Osteoblast (primary cell): ENCODE measurements at places on chromosomes 16 and 17. TPM values are rescaled to one million over a fixed set of nuclear protein-coding genes. Genes with fewer than 3 reads are reported as not detected.

DNA sequence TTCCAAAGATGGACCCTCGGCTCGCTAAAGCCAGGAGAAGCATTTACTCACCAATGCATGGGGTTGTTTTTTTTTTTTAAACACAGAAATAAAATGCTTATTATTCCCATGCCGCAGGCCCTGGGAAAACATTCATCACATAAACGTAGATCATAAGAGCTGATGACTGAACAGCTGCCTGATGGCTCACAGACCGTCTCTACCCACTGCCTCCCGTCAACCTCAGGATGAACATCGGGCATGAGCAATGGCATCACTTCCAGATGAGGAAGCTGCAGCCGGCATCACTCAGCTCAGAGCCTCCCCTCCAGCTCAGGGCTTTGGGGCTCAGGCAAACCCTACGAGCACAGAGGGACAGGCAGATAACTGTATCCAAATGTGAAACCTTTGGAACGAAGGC, 380.6 kb downstream of the CPPED1 start:
- H3K27ac ChIP-seq, result no peak overlapping the region
- no peak overlapping the region for H3K4me3 ChIP-seq
- DNase-seq, result no peak
- H3K4me1 ChIP-seq, result no peaks in the 10 kb centered on the region
- H3K36me3 ChIP-seq, result no peaks in the 10 kb centered on the region

DNA sequence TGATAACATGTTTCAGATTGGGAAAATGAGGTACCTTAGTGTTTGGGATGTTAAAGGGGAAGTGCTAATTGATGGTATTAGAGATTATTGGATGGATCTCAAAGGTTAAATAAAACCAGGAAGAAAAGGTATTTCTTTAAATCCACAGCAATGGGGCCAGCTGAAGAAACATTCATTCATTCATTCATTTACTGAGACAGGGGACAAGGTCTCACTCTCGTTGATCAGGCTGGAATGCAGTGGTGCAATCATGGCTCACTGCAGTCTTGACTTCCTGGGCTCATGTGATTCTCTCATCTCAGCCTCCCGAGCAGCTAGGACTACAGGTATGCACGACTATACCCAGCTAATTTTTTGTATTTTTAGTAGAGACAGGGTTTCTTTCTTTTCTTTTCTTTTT, 19.8 kb downstream of the EARS2 start:
- no peak overlapping the region for H3K27ac ChIP-seq
- no peak for DNase-seq
- no peaks in the 10 kb centered on the region for H3K27me3 ChIP-seq
- peaks cover 63% of the 10 kb centered on the region for H3K36me3 ChIP-seq
- H3K4me3 ChIP-seq, result no peak overlapping the region

DNA sequence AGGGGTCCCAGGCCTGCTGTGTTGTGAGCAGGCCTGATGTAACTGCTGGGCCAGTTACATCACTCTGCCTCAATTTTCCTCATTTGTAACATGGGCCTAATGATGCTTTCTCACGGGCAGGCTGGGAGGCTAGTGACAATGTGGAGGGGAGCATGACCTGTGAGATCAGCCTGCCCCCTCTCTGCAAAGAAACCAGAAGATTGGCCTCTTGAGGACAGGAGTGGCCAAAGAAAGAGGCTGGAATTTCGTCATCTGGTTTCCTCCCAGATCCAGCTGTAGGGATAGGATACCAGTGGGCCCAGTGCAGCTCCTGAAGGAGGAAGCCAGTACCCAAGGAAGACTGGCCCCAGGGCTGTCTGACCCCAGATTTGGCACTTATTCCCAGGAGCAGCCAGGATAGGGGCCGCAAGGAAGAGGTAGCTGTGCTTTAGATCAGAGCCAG, 615 bp upstream of the SREBF1 start:
- peak overlapping the region; percentile 84 for H3K4me3 ChIP-seq
- H3K4me1 ChIP-seq, result peaks cover 51% of the 10 kb centered on the region
- H3K27ac ChIP-seq, result peak overlapping the region; percentile 95
- no peaks in the 10 kb centered on the region for H3K36me3 ChIP-seq
- peak; percentile 97 for DNase-seq
- H3K27me3 ChIP-seq, result no peaks in the 10 kb centered on the region

DNA sequence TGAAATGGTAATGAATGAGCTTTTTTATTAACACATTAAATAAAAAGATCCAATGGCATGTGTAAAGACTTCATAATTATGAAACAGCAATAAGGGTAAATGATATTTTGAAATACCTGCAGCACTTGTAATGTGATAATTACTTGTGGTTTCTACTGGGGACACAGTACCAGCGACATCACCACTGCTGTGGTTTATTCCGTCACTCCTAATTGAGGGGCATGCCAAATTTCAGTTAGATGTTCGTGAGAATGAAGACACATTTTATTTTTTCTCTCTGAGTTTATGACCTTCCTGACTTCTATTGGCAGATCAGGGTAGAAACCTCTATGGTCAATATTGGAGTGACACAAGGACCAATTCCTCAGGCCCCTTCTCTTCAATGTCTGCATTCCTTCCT, 131.9 kb upstream of the XYLT1 start:
- no peak overlapping the region for H3K27ac ChIP-seq
- H3K27me3 ChIP-seq, result no peaks in the 10 kb centered on the region
- no peak overlapping the region for H3K4me3 ChIP-seq
- H3K4me1 ChIP-seq, result no peaks in the 10 kb centered on the region
- DNase-seq, result no peak

- H3K36me3 ChIP-seq, result no peaks in the 10 kb centered on the region
- H3K4me3 ChIP-seq, result no peak overlapping the region
- DNase-seq, result no peak
Measured at GRCh38 chr17:32835291-32835761, 41.6 kb downstream of the MYO1D start.

DNA sequence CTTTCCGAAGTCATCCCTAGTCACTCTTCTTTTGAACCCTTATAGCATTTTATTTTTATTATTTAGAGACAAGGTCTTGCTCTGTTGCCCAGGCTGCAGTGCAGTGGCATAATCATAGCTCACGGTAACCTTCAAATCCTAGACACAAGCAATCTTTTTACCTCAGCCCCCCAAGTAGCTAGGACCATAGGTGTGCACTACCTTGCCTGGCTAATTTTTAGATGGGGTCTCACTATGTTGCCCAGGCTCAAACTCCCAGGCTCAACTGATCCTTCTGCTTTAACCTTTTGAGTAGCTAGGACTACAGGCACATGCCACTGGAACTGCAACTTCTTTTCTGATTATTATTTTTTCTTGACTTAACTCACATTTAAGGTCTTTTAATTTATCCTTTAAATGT, 33.0 kb upstream of the TMEM97 start:
- DNase-seq, result no peak
- H3K27me3 ChIP-seq, result peaks cover under 1% of the 10 kb centered on the region
- H3K4me1 ChIP-seq, result peaks cover 12% of the 10 kb centered on the region
- no peak overlapping the region for H3K4me3 ChIP-seq

DNA sequence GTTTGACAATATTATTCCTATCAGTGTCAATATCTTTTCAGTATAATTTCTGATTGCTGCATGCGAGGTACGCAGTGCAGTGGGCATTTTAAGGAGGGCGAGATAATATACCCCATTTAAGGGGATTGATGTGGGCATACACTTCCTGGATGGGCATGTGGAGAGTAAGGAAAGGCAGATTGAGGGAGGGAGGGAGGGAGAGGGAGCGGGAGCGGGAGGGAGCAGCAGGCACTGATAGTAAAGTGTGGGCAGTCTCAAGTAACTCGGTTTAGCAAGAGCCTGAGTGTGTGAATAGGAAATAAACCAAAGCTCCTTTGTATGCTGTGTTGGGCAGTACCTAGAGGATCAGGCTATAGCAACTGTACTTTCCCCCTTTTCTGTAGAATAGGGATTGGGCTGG, 5.1 kb downstream of the BPTF start:
- H3K4me1 ChIP-seq, result peaks cover 20% of the 10 kb centered on the region
- H3K27me3 ChIP-seq, result no peaks in the 10 kb centered on the region

TBX6 gene
- total RNA-seq, result 0.29 and 0.36 TPM in 2 replicates
